Mesendoderm (in vitro differentiated cells): ENCODE measurements at places on chromosomes 1 and 21.

- peaks cover 4% of the 10 kb centered on the region for H3K4me1 ChIP-seq
- no peak overlapping the region for H3K27ac ChIP-seq
- peak; percentile 90 for DNase-seq
- H3K4me3 ChIP-seq, result no peak overlapping the region
- peaks cover 9% of the 10 kb centered on the region for H3K36me3 ChIP-seq
These were observed 24.1 kb downstream of the GPR3 start for GRCh38 chr1:27416387-27417111.

- no peak for DNase-seq
- no peaks in the 10 kb centered on the region for H3K27me3 ChIP-seq
These were observed 11.5 kb downstream of the LDLRAD1 start for GRCh38 chr1:54006508-54006907.

GRCh38 chr1:66981679-66982078, 56.9 kb downstream of the MIER1 start:
- no peak overlapping the region for H3K4me3 ChIP-seq
- H3K4me1 ChIP-seq, result no peaks in the 10 kb centered on the region
- DNase-seq, result no peak
- H3K27ac ChIP-seq, result no peak overlapping the region
- H3K36me3 ChIP-seq, result peaks cover 3% of the 10 kb centered on the region

DNA sequence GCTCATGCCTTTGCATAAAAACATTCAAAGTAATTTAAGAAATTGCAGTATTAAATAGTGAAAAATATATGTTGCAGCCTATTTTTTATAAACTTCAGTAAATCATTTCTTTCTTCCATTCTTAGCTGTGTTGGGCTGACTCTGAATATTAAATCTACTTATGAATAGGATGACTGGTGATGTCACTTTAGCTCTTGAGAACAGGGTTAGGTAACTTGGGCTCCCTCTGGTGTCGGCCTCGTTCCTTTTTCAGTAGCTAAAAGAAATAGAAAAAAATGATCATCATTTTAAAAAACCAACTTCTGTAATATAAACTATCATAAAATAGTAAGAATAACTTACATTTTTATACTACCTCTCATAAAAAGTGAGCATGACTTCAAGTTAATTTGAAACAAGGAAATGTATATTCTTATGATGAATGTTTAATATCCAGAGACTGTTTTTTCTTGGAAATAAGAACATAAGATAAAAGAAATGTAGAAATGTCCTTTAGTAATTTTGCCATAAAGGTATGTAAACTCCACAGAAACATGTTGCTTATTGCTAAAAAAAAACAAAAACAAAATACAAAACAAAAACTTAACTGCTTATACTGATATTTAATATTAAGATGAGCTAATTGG, 26.8 kb upstream of the NCAM2 start:
- no peak overlapping the region for H3K27ac ChIP-seq
- no peaks in the 10 kb centered on the region for H3K27me3 ChIP-seq
- H3K4me1 ChIP-seq, result no peaks in the 10 kb centered on the region
- no peak overlapping the region for H3K4me3 ChIP-seq
- peak; percentile 63 for DNase-seq

- no peaks in the 10 kb centered on the region for H3K27me3 ChIP-seq
- no peak overlapping the region for H3K27ac ChIP-seq
- H3K4me1 ChIP-seq, result peaks cover 3% of the 10 kb centered on the region
- H3K4me3 ChIP-seq, result no peak overlapping the region
- no peak for DNase-seq
These were observed 27.2 kb downstream of the PTP4A2 start for GRCh38 chr1:31910933-31911332.

DNA sequence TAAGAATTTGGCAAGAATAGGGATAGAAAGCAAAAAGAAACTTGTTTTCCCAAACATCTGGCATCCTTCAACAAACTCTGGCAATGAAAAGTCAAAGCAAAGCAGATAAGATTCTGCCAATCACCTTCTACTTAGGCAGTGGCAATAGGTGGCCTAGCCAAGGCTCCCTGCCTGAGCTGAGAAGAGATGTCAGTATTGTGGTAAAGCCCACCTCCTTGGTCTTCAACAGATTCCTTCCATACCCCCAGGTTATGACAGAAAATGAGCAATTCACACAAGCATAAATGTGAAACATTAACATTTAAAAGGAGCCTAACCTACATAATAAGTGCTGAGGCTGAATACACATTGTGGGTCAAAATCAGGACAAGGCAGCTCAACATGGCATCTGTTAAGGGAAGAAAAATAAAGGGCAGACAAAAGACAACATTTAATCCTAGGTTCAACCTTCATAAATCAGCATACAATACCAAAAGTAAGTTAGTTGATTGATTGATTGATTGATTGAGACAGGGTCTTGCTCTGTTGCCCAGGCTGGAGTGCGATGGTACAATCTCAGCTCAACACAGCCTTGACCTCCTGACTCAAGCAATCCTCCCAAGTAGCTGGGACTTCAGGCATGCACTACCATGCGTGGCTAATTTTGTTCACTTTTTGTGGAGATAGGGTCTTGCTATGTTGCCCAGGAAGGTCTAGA, 123.1 kb downstream of the AKT3 start:
- H3K4me1 ChIP-seq, result peaks cover 3% of the 10 kb centered on the region
- H3K27me3 ChIP-seq, result no peaks in the 10 kb centered on the region
- H3K4me3 ChIP-seq, result no peak overlapping the region
- DNase-seq, result peak; percentile 52
- H3K27ac ChIP-seq, result no peak overlapping the region

DNA sequence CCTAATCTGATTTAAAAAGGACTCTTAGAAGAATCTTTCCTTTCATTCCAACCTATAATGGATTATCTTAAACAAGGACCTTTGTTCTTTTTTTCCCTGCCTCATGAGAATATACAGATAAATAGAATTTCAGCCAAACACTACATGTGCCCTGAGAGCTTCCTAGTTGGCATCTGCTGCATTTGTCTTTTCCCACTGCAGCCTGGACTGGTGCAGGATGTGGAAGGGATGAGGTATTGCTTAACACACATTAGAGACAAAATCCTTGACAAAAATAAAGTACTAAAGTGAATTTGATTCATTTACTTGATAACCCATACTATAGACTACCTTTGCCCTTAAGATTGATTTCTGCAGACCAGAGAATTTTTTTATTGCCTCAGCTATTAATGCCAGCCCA, 59.5 kb downstream of the PALMD start:
- no peak overlapping the region for H3K4me3 ChIP-seq
- no peaks in the 10 kb centered on the region for H3K4me1 ChIP-seq
- no peak overlapping the region for H3K27ac ChIP-seq
- no peak for DNase-seq
- no peaks in the 10 kb centered on the region for H3K27me3 ChIP-seq

GRCh38 chr1:8844501-8845006, 27.1 kb upstream of the RERE start:
- H3K36me3 ChIP-seq, result no peaks in the 10 kb centered on the region
- no peaks in the 10 kb centered on the region for H3K27me3 ChIP-seq
- no peak overlapping the region for H3K4me3 ChIP-seq
- no peak for DNase-seq

- no peak overlapping the region for H3K4me3 ChIP-seq
- no peaks in the 10 kb centered on the region for H3K27me3 ChIP-seq
- no peak overlapping the region for H3K27ac ChIP-seq
- H3K4me1 ChIP-seq, result no peaks in the 10 kb centered on the region
These were observed 16.6 kb downstream of the ANGPTL3 start for GRCh38 chr1:62613890-62614289.

- H3K36me3 ChIP-seq, result no peaks in the 10 kb centered on the region
- no peak overlapping the region for H3K4me3 ChIP-seq
- H3K4me1 ChIP-seq, result no peaks in the 10 kb centered on the region
- no peak for DNase-seq
- H3K27me3 ChIP-seq, result no peaks in the 10 kb centered on the region
These were observed 36.4 kb upstream of the PRELP start for GRCh38 chr1:203439131-203439730.

GRCh38 chr1:169052727-169053126, 53.8 kb upstream of the ATP1B1 start:
- no peaks in the 10 kb centered on the region for H3K27me3 ChIP-seq
- no peak for DNase-seq
- H3K4me1 ChIP-seq, result no peaks in the 10 kb centered on the region
- H3K36me3 ChIP-seq, result no peaks in the 10 kb centered on the region
- H3K27ac ChIP-seq, result no peak overlapping the region

GRCh38 chr1:183291802-183292514, 105.9 kb downstream of the LAMC2 start:
- H3K4me3 ChIP-seq, result no peak overlapping the region
- DNase-seq, result peak; percentile 80
- H3K27me3 ChIP-seq, result no peaks in the 10 kb centered on the region
- no peak overlapping the region for H3K27ac ChIP-seq

GRCh38 chr1:227918736-227919135, 29.0 kb downstream of the WNT9A start:
- H3K27me3 ChIP-seq, result no peaks in the 10 kb centered on the region
- no peak overlapping the region for H3K27ac ChIP-seq
- no peak for DNase-seq

GRCh38 chr21:39867198-39867650, at the start of gene PCP4:
Gene PCP4 (plus strand): TSS chr21:39867438. CDS start chr21:39867502, 64 bp downstream.
- H3K4me3 ChIP-seq, result no peak within 1 kb of the TSS
- no peak within 1 kb of the TSS for H3K27ac ChIP-seq

DNA sequence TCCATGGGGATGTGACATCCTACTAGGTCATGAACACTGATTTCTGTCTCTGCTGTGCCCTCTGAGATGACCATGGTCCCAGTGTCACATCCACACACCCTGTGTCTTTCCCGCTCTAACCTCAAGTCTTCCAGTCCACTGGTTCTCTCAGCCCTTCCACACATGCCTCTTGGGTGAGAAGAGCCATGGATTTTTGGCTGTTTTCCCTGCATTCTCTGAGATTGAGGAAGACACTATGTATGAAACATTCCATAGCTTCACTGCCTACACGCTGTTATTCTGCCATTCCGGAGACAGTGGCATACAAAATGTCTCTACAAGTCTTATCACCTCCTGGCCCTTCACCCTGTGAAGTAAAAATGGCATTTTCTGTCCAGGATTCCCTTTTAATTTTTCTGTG, 247.3 kb downstream of the BACH1 start:
- H3K27me3 ChIP-seq, result no peaks in the 10 kb centered on the region
- no peaks in the 10 kb centered on the region for H3K4me1 ChIP-seq
- no peak for DNase-seq
- no peak overlapping the region for H3K4me3 ChIP-seq
- H3K27ac ChIP-seq, result no peak overlapping the region

DNA sequence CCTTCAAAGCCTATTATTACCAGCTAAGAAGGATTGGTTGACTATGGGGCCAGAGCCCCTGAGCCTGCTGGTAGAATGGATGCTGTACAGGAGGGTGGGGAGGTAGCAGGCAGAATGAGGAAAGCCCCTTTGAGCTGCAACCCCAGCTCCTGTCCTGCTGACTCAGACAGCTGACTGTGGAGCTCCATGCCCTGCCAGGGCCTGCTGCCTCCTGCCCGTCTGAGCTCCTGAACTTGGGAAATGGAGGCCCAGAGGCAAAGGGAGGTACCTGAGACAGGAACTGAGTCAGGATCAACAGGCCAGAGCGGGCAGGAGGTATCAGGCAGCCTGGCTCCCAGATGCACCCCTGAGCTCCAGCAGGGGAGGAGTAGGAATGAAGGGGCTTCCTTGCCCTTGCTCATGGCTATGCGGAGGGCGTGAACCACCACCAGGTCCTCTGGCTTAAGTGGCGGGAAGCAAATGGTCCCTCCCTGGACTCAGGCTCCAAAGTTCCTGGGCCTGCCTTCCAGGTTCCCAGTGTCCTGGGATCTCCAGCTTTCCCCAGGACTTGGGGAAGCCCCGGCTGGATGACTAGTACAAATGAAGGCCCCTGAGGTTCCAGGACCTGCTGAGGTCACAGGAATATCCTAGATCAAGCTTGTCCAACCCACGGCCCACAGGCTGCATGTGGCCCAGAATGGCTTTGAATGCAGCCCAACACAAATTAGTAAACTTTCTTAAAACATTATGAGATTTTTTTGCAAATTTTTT, 3.9 kb upstream of the SFN start:
- peaks cover 3% of the 10 kb centered on the region for H3K4me1 ChIP-seq
- no peak for DNase-seq
- no peak overlapping the region for H3K4me3 ChIP-seq

DNA sequence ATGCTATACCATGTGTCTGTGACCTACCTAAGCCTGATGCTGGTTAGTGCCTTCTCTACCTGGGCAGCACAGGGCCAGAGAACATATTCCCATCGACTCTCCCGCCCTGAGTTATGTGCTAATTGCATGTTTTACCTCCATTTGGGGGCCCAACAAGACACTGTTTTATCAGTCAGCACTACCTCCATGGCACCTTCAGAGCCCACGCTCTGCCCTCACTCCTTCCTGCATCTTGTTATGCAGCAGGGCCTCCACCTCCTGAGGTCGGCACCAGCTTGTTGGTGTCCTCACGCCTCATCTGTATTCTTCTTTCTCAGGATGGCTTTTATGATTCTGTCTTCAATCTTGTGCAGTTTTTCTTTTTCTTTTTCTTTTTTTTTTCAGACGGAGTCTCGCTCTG, 11.9 kb downstream of the WNT9A start:
- DNase-seq, result no peak
- no peaks in the 10 kb centered on the region for H3K27me3 ChIP-seq
- no peaks in the 10 kb centered on the region for H3K36me3 ChIP-seq
- no peak overlapping the region for H3K4me3 ChIP-seq
- H3K4me1 ChIP-seq, result no peaks in the 10 kb centered on the region

DNA sequence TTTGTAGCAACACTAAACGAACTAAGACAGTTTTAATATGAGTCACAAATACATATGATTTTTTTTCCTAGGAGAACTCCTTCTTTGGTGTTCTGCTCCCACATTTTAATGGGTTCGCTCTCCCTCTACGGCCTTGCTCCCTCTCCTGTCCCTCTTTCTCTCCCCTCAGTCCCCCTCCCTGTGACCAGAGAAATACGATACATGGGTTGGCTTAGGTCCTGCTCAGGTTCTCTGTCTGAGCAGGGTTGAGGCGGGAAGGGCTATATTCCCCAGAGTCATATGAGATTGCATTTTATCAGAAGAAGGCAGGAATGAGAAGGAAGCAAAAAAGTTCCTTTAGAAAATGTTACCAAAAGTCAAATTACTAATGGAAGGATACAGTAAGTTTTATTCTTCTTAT, 44.6 kb downstream of the UBE2U start:
- H3K36me3 ChIP-seq, result no peaks in the 10 kb centered on the region
- H3K4me3 ChIP-seq, result no peak overlapping the region
- peak; percentile 59 for DNase-seq
- H3K4me1 ChIP-seq, result peaks cover 3% of the 10 kb centered on the region
- no peaks in the 10 kb centered on the region for H3K27me3 ChIP-seq
